ENCODE measurements at places on chromosomes 11 and 22.

- peak; percentile 88 for DNase-seq
These were observed 39.5 kb downstream of the MUC5B start for GRCh38 chr11:1262172-1263006.

- DNase-seq = no peak
These were observed 30.6 kb downstream of the IGHMBP2 start for GRCh38 chr11:68934321-68934645.

- DNase-seq = no peak
These were observed 144.8 kb downstream of the FEZ1 start for GRCh38 chr11:125351033-125351867.

- no peak for DNase-seq
These were observed 7.5 kb downstream of the LRFN4 start for GRCh38 chr11:66864172-66864901.

GRCh38 chr11:126696982-126697381 lies 303.6 kb downstream of the KIRREL3 start:
- no peak for DNase-seq

- DNase-seq = no peak
These were observed 17.1 kb upstream of the NXPE4 start for GRCh38 chr11:114612686-114613085.

- DNase-seq = no peak
These were observed 119.2 kb downstream of the TMEM135 start for GRCh38 chr11:87156970-87157369.

GRCh38 chr11:90845126-90845525 lies 622.3 kb upstream of the CHORDC1 start:
- no peak for DNase-seq

- no peak for DNase-seq
These were observed 84.3 kb downstream of the ARL14EP start for GRCh38 chr11:30406978-30407762.
